Suprapubic skin (tissue), 4 donors: ENCODE measurements at places on chromosomes 6 and 20.

GRCh38 chr6:26163427-26164119, 76.3 kb downstream of the HFE start:
- no peak for DNase-seq

- no peak for DNase-seq
These were observed 35.8 kb upstream of the SIRPG start for GRCh38 chr20:1693427-1693826.

GRCh38 chr6:157981395-157982101, at the start of gene SYNJ2:
Gene SYNJ2, plus strand, starts transcription at chr6:157981863. Its CDS starts 99 bp downstream, at chr6:157981962.
- DNase-seq, result peak; percentile 89

DNA sequence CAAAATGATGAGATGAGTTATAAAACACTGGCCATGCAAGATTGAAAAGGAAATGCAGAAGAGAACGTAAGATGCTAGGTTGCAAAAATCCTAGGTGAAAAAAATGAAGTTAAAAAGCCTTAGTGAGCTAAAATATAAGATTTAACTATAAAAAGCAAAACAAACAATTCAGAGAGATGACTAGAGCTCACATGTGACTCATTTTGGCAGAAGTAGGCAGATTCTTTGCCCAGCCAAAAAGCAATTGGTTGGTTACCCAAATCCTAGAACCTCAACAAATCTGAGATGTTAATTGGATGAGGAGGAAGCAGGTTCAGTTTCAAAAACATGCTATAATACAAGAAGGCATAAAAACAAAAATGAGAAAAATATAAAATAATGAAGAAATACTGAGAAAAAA, 249.1 kb downstream of the OGFRL1 start:
- no peak for DNase-seq

DNA sequence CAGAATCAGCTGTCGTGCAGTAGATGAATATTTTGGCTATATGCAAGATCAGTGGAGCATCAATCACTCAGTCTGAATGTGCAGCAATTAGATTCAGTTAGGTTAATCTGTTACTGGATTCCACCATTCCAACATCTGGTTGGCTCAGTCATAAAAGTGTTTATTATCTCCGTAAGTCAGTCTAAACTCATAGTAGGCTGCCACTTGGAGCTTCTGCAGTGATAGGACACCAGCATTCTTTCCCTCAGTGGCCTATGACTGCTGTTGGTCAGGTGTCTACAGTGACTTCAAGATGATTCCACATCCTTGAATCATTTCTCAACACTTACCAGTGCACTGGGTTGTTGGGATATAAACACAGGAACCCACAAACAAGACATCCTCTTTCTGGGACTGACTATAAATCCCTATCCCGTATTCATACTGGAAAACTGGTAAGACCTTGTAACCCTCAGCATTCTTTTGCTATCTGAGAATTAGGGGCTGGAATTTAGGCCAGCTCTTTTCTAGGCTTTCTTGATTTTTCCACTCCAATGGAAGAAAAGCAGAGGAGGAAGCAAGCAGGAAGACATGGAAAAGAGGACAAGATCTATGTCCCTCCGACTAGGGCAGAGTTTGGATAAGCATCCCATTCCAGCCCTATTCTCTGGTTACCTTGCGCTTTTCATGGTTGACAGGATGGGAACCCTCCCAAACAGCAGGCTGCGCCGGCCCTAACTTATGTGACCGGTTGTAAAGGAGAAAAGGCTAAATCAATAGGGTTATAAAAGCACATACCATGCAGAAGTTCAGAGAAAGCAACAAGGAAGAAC, 919.6 kb downstream of the KIF16B start:
- DNase-seq, result no peak

GRCh38 chr20:58818586-58819285, 32.0 kb downstream of the GNAS-AS1 start:
- DNase-seq, result no peak

DNA sequence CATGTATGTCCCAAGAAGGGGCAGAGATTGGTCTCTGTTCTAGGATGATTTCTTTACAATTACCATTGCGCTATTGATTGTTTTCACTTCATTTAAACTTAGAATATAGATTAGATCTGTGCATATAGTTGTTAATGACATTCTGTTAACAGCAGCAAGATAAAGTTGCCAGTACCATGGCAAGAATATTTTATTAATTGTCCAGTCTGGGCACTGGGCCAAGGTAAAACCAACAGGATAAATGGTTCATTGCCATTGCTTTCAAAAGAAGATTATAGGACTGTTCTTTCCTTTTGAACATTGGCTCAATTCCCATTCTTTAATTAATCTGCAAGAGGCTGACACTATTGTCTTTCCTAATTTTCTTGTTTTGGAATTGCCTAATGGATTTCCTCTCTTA, 592.4 kb downstream of the RFPL4B start:
- DNase-seq, result no peak

GRCh38 chr6:41021832-41022231, 17.2 kb downstream of the UNC5CL start:
- DNase-seq, result no peak
